Spinal cord (tissue), 10 donors: ENCODE measurements at places on chromosomes 3 and 15.

- H3K36me3 ChIP-seq = no peaks in the 10 kb centered on the region
- peaks cover 8% of the 10 kb centered on the region for H3K4me1 ChIP-seq
- no peak overlapping the region for H3K27ac ChIP-seq
- no peaks in the 10 kb centered on the region for H3K27me3 ChIP-seq
- H3K4me3 ChIP-seq = no peak overlapping the region
Measured at GRCh38 chr3:107063351-107063750, 313.9 kb upstream of the CCDC54 start.

- no peaks in the 10 kb centered on the region for H3K27me3 ChIP-seq
- no peaks in the 10 kb centered on the region for H3K36me3 ChIP-seq
- H3K27ac ChIP-seq = no peak overlapping the region
Measured at GRCh38 chr3:169760479-169760878, 4.4 kb downstream of the TERC start.

DNA sequence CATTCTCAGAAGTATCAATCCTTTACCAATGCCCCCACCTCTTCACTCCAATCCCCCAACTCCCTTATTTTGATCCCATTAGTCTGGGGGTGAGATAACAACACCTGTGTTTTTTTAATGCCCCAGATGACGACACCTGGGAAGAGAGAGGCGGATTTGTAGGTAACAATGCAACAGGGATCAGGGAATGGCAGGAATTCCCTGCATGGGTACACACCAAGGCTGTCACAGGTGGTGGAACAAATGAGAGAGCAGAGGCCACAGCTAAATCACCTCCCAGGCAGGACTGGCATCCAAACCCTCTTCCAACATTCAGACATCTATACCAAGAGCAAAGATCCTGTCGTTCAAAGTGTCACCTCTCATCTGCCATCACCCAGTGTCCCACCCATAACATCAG, 319.2 kb upstream of the TRIM42 start:
- no peaks in the 10 kb centered on the region for H3K36me3 ChIP-seq
- DNase-seq = no peak
- no peaks in the 10 kb centered on the region for H3K4me1 ChIP-seq
- no peak overlapping the region for H3K4me3 ChIP-seq
- H3K27me3 ChIP-seq = no peaks in the 10 kb centered on the region

GRCh38 chr15:71329497-71330260, 214.4 kb downstream of the THSD4 start:
- H3K36me3 ChIP-seq = no peaks in the 10 kb centered on the region
- no peak overlapping the region for H3K27ac ChIP-seq
- peaks cover 3% of the 10 kb centered on the region for H3K4me1 ChIP-seq
- no peak overlapping the region for H3K4me3 ChIP-seq

- DNase-seq = no peak
- H3K27ac ChIP-seq = no peak overlapping the region
- no peaks in the 10 kb centered on the region for H3K4me1 ChIP-seq
- no peak overlapping the region for H3K4me3 ChIP-seq
Measured at GRCh38 chr3:148962513-148962912, 28.8 kb upstream of the GYG1 start.

DNA sequence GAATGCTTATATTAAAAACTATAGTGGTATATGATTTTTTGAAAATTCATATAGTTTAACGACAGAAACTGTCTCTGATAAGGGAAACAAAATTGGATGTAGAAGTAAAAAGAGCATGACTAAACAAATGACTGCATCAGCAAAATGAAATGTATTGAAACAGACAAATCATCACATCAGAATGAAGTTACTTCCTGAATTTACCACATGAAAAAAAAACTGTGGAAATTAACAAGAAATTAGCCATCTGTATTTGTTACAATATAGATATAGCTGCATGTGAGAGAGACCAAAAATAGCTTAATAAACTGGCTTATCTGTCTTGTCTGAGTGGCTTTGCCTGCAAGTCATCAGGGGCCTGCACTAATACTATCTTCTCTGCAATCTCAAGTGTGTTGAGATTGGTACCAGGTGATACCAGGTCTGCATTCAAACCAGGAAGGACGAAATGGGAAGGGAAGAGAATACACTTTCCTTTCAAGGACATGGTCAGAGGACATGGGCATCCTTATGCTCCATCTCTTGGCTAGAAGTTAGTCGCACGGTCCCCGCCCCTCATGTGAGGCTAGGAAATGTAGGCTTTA, 388.7 kb downstream of the GRM7 start:
- no peak overlapping the region for H3K27ac ChIP-seq
- no peaks in the 10 kb centered on the region for H3K36me3 ChIP-seq
- DNase-seq = no peak
- H3K27me3 ChIP-seq = no peaks in the 10 kb centered on the region
- H3K4me3 ChIP-seq = no peak overlapping the region
- no peaks in the 10 kb centered on the region for H3K4me1 ChIP-seq

DNA sequence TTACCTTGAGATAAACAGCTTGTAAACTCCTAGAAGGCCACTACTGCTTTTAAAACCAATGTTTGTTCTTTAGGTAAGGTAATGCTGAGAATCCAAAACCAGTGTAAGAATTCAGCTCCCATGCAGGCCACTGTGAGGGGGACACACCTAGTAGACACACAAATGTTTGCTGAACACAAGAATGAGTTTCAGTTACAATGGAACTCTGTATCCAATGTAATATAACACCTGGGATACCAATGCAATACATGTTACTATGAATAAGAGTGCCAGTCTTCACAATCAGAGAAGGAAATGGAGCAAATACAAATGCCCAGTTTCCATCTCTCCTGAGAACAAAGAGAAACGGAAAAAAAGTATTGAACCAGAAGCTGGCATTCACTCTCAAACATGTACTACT, 65.9 kb downstream of the IGF2BP2 start:
- H3K27ac ChIP-seq = no peak overlapping the region
- H3K27me3 ChIP-seq = no peaks in the 10 kb centered on the region
- peaks cover 3% of the 10 kb centered on the region for H3K4me1 ChIP-seq
- H3K36me3 ChIP-seq = no peaks in the 10 kb centered on the region

- no peaks in the 10 kb centered on the region for H3K4me1 ChIP-seq
- DNase-seq = no peak
- H3K4me3 ChIP-seq = no peak overlapping the region
- H3K27me3 ChIP-seq = no peaks in the 10 kb centered on the region
Measured at GRCh38 chr15:37253877-37254276, 153.5 kb upstream of the MEIS2 start.

DNA sequence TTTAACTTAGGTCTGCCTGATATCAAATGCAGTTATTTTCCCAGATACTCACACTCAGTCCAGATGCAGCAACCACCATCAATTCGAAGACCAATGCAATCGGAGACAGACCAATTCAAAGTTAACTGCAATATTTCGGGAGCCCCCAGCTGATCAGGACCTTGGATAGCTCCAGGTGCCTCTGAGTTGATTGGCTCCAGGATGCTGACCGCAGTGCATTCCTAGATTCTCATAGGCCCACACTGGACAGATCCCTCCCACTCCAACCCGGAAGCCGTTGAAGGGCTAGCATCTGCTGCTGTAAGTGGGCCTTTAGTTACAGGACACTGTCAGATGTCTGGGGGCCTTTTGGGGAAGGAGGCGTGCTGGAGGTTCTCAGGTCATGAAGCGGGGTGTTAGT, 89.5 kb upstream of the ATP2B2 start:
- H3K27ac ChIP-seq = no peak overlapping the region
- H3K36me3 ChIP-seq = peaks cover 4% of the 10 kb centered on the region
- no peaks in the 10 kb centered on the region for H3K27me3 ChIP-seq
- no peak overlapping the region for H3K4me3 ChIP-seq

GRCh38 chr3:362681-363338, 166.2 kb downstream of the CHL1 start:
- H3K4me1 ChIP-seq = peaks cover 3% of the 10 kb centered on the region
- no peak overlapping the region for H3K27ac ChIP-seq
- H3K27me3 ChIP-seq = no peaks in the 10 kb centered on the region

DNA sequence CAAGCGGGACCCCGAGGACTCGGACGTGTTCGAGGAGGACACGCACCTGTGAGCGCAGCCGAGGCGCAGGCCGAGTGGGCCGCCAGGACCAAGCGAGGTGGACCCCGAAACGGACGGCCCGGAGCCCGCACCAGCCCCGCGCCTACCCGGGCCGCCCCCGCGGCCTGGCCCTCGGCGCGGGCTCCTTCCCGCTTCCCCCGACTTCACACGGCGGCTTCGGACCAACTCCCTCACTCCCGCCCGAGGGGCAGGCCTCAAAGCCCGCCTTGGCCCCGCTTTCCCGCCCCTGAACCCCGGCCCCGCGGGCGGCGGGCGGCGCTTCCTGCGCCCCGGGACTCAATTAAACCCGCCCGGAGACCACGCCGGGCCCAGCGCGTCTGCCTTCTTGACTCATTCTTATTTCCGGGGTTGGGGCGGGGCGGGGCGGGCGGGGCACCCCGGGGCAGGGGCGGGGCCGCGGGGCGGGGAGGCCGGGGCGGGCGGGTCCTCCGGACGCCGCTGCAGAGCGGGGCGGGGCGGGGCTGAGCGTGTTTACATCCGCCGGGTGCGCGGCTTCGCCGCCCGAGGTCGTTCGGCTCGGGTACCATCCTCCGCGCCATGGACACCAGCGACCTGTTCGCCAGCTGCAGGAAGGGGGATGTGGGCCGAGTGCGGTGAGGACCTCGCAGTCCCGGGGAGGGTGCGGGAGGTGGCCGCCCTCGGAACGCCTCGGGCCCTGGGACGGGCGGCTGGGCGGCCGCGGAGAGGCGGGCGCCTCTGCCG, at the start of gene ABTB1:
TSS of gene ABTB1 (plus strand) at position 524 of the 762 bp plus-strand sequence. CDS start at position 598, 74 bp downstream.
- H3K27ac ChIP-seq = peak within 1 kb of the TSS; percentile 40
- peaks cover 65% of the 10 kb centered on the region for H3K36me3 ChIP-seq
- no peak for DNase-seq
- peaks cover 32% of the 10 kb centered on the region for H3K4me1 ChIP-seq
- peak within 1 kb of the TSS; percentile 52 for H3K4me3 ChIP-seq

DNA sequence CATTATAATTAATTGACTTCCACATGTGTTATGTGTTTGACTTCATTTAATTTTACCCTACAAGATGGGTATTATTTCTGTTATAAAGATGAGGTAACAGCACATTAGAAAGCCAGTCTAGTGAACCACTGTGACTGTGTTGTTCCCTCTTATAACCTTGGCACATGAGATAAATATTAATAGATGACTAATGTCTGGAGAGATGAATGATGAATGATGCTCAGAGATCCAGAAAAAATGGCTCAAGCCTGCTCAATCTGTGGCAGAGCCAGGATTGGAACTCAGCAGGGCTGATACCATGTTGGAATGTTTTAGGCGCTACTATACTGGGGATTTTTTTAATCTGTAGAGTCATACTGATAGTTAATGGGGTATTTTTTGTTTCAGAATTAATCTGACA, 118.8 kb upstream of the PTX3 start:
- H3K27me3 ChIP-seq = no peaks in the 10 kb centered on the region
- no peak for DNase-seq
- no peak overlapping the region for H3K4me3 ChIP-seq
- no peaks in the 10 kb centered on the region for H3K36me3 ChIP-seq
- H3K27ac ChIP-seq = no peak overlapping the region

GRCh38 chr3:153029350-153029749, 132.7 kb upstream of the RAP2B start:
- H3K27ac ChIP-seq = no peak overlapping the region
- no peak for DNase-seq

DNA sequence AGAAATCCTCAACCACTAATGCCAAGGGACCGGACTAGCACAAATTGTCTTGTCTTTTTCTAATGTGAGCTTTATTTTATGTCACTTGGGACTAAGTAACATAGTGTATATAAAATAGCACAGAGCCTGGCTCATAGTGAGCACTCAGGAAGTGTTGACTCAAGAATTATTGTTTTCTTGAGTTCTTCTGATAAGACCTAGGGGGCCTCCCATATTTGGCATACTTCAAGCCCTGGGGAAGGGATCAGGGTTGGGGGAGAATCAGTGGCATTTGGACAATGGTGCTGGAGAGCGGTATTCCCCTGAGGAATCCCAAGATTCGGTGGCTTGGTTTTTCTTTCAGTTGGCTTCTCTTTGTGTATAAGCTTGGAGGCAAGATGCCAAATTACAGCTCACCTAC, 19.4 kb downstream of the ZNF80 start:
- H3K4me1 ChIP-seq = peaks cover 8% of the 10 kb centered on the region
- H3K36me3 ChIP-seq = no peaks in the 10 kb centered on the region
- no peaks in the 10 kb centered on the region for H3K27me3 ChIP-seq
- no peak for DNase-seq
- H3K27ac ChIP-seq = no peak overlapping the region

- peak overlapping the region; percentile 89 for H3K27ac ChIP-seq
- H3K36me3 ChIP-seq = no peaks in the 10 kb centered on the region
- no peak overlapping the region for H3K4me3 ChIP-seq
Measured at GRCh38 chr3:182241766-182242488, 530.2 kb downstream of the SOX2 start.

DNA sequence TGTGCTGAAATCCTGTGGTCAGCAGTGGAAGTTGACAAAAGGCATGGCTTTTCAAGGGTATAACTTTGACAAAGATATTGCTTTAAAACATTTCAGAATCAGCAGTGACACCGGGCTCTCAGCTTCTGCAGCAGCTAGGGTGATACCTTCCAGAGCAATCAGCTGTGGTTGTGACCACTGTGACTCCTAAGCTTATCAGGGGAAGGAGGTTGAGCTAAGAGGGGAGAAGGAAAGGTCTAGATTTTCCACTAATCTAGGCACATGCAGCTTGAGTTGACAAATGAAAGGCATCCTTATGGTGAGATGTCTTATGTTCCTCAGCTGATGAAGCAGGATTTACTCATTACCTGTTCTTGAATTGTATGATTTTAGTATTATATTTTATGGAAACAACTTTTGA, 16.3 kb upstream of the LRRFIP2 start:
- no peak overlapping the region for H3K27ac ChIP-seq
- H3K4me3 ChIP-seq = no peak overlapping the region
- H3K36me3 ChIP-seq = no peaks in the 10 kb centered on the region
- no peaks in the 10 kb centered on the region for H3K27me3 ChIP-seq

DNA sequence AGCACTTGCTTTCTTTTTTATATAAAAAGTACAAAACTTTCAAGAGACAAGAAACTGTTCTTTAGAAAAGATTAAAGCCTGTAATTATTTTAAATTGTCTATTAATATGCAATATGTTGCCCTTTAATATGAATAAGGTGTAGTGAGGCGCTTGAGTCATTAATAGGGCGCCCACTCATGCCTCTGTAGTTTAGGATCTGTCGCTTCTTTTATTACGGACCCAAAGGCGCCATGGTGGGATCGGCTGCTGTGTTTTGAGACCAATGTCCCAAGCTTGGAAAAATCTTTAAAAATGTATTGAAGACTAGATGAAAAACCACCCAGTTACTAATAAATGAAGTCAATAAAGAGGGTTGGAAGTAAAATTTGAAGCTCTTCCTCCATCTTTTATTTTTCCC, 259.5 kb upstream of the MEIS2 start:
- H3K27me3 ChIP-seq = no peaks in the 10 kb centered on the region
- no peak overlapping the region for H3K27ac ChIP-seq
- H3K4me1 ChIP-seq = no peaks in the 10 kb centered on the region
- DNase-seq = no peak
